Stimulated activated CD4-positive, alpha-beta T cell treated with anti-CD3 and anti-CD28 coated beads, Interleukin-12 subunit alpha, Interleukin-12 subunit beta, amount 100 ng/mL, for 4 hours (primary cell): ENCODE measurements at places on chromosomes 1 and 21.

DNA sequence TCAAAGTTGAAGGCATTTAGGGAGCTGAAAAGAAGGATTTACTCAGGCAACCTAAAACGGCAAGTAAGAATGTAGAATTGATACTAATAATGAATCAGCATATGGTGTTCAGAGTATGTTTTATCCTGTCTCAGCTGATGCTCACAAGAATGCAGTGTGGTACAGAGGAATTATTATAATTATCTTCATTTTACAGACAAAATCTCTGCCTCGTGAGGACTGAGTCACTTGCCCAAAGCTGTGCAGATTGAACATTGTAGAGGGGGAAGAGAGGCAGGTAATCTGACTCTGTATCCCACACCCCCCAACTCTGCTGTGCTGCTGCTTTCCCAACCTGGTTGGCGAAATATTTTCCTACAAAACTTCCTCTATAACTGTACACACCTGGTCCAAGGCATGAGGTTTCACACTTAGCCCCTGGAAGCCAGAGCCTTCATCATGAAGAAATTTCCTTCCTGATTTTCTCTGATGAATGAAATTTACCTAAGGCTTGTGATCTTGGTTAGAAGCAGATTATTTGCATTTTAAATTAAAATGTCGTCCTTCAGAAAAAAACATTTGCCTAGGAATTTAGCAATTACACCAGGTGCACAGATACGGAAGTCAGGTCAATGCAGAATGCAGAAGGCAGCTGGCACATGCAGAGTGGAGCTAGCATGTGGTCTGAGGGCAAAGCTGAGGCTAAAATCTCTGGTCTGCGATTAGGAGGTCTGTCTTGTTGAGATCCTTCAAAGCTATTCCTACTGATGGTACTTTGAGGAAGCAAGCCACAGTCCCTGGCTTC, 52.8 kb downstream of the DPT start:
- no peak for DNase-seq

GRCh38 chr1:29124366-29125236, 898 bp upstream of the TMEM200B start:
- DNase-seq = peak; percentile 56

DNA sequence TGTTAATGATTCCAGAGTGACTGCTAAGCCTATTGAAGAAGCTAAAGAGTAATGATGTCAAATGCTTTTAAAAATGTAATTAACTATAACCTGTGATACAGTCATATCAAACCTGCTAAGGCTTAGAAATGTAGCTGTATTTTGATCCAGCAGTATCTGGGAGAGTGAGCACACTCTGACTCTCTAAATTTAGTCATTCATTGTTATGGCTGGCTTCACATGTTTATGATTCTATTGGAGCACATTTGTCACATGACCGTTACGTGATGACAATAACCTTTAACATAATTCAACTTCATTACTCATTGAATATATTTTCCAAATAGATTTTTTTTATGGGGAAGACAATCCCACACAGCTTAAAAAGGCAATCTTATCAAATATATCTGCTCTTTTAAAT, 587.1 kb downstream of the LMO4 start:
- DNase-seq = no peak

DNA sequence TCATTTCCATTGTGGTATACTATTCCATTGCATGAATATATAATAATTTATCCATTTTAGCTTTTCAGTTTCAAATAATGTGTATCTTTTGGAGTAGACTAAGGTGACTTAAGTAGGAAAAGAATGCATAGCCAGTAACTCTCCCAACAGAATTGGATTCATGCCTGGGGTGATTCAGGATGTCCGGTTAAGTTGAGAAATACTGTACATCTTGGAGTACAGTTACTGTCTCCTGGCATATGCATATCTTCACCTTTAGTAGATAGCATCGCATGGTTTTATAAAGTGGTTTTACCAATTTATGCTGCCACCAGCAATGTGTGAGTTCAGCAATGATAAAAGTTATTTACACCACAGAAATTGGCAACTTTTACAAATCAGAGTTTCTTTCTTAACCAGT, 18.6 kb upstream of the SLC6A9 start:
- DNase-seq = no peak

DNA sequence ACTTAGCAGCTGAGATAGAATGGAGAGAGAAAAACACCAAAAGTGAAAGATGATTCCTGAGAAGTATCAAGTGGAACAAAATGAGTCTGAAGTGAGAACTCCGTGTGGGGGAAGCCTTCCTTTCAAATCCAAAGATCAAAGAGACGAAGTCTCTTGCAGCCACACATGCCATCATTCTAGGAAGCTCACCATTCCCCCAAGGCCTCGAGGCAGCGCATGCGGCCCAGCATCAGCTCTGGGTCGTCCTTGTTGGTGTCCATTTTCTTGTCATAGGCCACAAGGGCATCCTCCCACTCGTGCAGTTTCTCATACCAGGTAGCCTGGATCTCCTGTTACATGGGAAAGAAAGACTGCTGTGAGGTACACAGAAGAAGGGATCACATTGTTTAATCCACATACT, 32.2 kb upstream of the ANGPTL7 start:
- peak; percentile 6 for DNase-seq

DNA sequence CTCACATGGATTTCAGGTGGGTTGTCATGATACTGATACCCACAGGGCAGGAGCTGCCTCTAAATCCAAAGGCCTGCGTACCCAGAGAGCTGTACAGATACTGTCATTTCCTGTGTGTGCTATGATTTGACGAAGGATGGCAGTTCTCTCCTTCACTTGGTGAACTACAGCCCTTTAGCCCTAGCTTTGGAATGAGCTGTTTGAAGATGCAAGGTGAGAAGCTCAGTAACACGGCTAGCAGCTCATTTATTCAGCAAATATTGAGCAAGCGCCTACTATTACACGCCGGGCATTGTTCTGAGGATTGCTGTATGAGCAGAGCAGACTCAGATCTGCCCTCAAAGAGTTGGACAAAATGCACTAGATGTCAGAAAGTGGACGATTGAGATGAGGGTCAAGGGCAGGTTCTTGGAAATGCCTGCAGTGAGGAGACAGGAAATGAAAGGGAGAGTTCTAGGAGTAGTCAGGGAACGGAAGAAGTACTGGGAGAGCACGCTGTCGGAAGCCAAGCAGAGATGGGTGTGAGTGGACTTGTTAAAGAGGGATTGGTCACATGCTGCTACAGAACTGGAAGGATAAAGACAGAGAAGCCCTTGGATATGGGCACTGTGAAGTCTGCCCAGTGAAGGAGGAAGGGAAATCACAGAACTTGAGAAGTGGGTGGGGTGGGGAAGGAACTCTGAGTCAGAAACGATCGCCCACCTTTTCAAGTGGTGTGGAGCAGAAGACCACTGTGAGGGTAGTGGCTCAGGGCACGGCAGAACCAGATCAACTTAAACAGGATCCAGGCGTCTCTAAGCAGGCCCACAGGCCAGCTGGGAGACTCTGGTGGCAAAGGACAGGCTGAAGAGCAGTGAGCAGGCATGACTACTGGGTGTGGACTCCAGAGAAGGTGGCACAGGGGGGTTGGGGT, 7.1 kb downstream of the PTGFRN start:
- no peak for DNase-seq
